ENCODE measurements at places on chromosomes 4 and X. TPM values are rescaled to one million over a fixed set of nuclear protein-coding genes. Genes with fewer than 3 reads are reported as not detected.

- no peak for DNase-seq
Observed at GRCh38 chr4:87910795-87911194, 64.7 kb upstream of the SPP1 start.

DNA sequence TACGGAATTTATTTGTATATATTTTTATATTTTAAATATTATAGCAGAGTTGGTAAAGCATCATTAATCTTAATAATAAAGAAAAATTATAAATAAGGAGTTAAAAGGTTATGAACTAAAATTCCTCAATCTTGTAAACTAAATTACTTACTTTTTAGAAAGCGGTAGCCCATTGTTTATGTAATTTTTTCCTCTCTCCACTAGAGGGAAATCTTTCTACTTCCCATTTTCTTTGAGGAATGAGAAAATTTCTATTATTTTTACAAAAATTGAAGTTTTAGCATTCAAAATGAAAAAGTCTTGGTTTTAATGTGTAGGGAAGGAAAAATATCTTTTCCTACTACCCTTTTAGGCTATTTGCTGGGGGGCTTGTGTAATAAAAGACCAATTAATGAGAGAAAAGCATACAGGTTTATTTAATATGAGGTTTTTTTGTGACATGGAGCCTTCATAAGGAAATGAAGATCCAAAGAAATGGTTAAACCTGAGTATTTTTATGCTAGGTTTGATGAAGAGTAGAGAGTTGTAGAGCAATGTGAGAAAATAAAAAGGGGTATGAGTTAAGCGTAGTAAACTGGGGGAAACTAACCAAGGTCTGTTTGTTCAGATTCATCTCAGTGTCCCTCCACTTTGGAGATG lies 68.7 kb upstream of the ADAD1 start:
- DNase-seq: no peak

DNA sequence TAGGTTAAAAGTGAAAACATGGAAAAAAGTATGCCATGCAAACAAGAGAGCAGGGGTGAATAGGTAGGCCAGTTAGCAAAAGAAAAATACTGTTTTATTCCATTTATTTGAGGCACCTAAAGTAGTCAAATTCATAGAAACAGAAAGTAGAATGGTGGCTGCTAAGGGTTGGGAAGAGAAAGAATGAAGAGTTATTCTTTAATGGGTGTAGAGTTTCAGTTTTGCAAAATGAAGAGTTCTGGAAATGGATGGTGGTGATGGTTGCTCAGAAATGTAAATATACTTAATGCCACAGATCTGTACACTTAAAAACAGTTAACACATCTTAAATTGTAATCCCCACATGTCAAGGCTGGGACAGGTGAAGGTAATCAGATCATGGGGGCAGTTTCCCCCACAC lies 29.7 kb downstream of the PARM1 start:
- no peak for DNase-seq

DNA sequence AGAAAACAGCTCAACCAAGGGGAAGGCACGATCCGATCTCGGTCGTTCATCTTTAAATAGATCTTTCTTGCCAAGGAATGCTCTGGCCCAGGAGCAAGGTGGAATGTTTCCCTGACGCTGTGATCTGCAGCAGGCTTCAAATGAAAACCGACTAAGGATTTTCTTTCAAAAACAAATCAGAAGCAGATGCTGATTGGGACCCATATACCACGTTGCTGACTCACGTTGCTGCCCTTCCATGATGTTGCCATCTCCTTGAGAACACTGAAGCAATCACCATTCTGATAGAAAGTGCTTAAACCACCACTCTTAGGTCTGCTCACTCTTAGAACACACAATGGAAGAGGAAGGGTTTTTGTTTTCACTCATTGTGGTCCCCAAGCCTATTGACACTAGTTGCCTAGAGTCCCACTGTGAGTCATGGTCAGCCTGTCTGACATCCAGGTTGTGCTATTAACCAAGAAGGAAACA lies 26.1 kb downstream of the LAMTOR3 start:
- DNase-seq: no peak

GRCh38 chr4:1012034-1012739 lies 761 bp downstream of the FGFRL1 start:
- no peak for DNase-seq

Gene NXF2
- total RNA-seq: 0.22 TPM

GRCh38 chrX:74242050-74242449 lies 61.9 kb upstream of the ZCCHC13 start:
- no peak for DNase-seq

Gene IGFBP7
- total RNA-seq: 67.9 TPM

GRCh38 chr4:86544310-86544966 lies 49.7 kb upstream of the PTPN13 start:
- no peak for DNase-seq

Measured in spinal cord (tissue), 10 donors.